Naive thymus-derived CD8-positive, alpha-beta T cell (primary cell): ENCODE measurements at places on chromosomes 4 and X. TPM values are rescaled to one million over a fixed set of nuclear protein-coding genes. Genes with fewer than 3 reads are reported as not detected.

DNA sequence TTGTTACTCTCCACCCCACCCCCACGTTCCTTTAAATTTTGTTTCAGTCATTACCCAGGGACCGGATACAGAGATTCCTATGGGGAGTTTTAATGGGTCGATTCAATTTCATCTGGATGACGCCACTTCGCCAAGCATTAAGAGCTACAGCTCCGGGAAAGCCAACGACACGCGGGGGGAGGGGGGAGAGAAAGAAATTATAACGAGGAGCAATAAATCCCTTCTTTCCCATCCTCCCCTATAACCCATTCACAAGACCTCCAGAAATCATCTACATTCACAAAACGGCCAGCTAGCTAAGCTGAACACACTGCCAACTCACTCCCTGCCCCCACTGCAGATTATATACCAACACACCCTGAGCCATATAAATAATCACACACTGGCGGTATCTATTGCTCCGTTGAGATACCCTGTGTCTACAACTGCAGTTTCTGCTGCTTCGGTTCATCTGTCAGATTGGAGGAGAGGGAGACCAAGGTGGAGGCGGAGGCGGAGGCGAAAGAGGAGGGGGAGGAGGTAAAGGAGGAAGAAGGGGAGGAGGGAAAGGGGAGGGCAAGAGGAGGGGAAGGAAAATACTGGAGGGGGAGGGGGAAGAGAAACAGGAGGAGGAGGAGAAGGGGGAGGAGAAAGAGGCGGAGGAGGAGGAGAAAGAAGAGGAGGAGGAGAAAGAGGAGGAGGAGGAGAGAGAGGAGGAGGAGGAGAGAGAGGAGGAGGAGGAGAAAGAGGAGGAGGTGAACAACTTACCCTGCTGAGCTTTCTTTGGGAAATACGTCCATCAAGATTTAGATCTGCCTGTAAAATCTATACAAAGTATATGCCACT, 113.9 kb upstream of the VAMP7 start:
- no peak for DNase-seq

Gene PAK3
- polyA plus RNA-seq, result not detected

GRCh38 chrX:69179380-69179911, 14.2 kb upstream of the PJA1 start:
- no peak for DNase-seq

GRCh38 chr4:83561381-83561780, 25.5 kb downstream of the GPAT3 start:
- no peak for DNase-seq

GRCh38 chr4:109662771-109663170, 40.5 kb downstream of the CASP6 start:
- no peak for DNase-seq

DNA sequence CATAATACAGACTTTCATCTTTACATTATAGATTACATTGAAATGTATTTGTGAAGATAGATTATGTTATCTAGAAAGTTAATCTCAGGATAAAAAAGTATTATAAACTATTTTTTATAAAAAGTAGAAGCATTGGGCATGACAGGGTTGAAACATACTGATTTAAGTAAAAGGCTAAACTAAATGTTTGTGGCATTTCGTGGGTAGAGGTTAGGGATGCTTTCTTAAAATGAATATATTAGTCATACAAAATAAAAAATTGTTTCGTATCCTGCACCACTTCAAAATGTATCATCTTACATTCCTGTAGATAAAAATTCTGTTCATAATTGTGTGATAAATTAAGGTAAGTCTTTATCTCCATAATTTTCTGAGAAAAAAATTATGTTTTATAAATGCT, 603.6 kb downstream of the SPRY1 start:
- no peak for DNase-seq

GRCh38 chr4:44194365-44194764, 254.2 kb downstream of the KCTD8 start:
- no peak for DNase-seq

GRCh38 chrX:23633834-23634580, 33.3 kb upstream of the PRDX4 start:
- DNase-seq, result no peak

- no peak for DNase-seq
These were observed 356.7 kb downstream of the STIM2 start for GRCh38 chr4:27217261-27217769.

Gene IQCM
- polyA plus RNA-seq, result not detected

Gene ADGRL3
- polyA plus RNA-seq, result not detected

GRCh38 chrX:103792916-103793544, 16.4 kb downstream of the PLP1 start:
- DNase-seq, result no peak

DNA sequence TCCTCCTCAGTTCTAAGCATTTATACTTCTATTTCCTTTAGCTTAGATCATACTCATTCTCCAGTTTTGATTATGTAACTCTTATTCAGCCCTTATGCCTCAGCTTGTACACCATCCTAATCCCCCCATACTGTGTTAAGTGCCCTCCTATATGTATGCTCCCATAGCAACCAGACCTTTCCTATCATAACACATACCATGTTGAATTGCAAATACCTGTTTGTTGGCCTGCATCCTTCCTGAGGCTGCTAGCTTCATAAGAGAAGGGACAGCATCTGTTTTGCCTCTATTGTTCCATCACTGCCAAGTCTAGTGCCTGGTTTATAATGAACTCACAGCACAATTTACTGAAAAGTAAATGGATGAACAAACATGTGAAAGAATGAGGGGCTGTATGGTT, 443.7 kb downstream of the CENPC start:
- DNase-seq, result no peak

GRCh38 chr4:69377562-69377961, 97.3 kb downstream of the UGT2B28 start:
- no peak for DNase-seq

- no peak for DNase-seq
These were observed 9.2 kb upstream of the SORCS2 start for GRCh38 chr4:7183161-7183560.

DNA sequence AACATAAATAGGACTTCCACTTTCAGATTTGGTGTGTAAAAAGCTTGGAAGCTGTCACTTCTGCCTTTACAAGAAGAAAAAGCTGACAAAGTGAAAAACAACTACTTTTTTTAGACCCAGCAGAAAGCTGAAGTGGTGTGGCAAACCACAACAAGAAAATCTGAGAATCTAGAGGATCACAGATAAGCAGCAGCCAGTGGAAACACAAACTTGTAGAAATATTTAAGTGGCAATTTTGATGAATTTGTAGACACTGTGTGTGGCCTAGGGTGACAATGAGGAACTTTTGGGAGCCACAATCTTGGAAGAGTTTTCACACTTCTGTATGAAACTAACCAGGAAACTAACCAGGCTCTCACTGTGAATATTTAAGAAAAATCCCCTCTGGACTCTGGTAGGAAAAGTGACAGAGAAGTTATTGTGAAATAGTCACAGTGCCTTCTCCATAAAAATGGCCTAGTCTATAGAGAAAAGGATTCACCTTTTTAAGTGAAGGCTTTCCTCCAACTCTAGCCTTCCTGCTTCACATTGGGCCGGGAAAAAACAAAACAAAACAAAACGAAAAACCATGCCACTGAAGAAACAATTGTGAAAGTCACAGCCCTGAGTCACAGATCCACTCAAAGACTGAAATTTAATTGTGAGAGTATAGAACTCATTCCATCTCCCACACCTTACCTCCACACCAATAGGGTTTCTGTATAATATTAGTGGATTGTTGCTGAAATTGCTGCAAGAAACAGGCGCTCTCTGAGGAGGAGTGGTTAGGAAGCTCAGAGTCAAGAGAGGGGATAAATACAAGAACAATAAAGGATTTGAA, 26.7 kb upstream of the GUCY1A1 start:
- no peak for DNase-seq

DNA sequence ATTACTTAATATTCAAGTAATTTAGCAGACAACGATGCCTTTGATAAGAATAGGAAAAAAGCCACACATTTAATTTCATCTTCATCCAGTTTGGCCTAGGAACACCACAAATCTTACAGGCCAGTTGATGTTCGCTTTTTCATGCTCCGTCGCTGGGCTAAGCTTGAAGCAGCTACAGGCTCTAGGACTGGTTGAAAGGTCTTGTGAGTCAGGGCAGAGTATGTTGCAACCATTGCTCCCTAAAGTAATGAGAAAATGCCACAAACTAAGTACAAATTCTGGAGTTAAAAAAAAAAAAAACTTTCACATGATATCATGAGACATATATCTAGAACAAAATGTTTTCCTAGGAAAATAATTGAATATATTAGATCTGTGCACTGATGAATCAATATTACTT, 123.8 kb downstream of the RPS6KA6 start:
- DNase-seq, result no peak

Gene BMPR1B
- not detected for polyA plus RNA-seq

Gene CCSER1
- polyA plus RNA-seq, result not detected

Gene MAGEA12
- polyA plus RNA-seq, result not detected

DNA sequence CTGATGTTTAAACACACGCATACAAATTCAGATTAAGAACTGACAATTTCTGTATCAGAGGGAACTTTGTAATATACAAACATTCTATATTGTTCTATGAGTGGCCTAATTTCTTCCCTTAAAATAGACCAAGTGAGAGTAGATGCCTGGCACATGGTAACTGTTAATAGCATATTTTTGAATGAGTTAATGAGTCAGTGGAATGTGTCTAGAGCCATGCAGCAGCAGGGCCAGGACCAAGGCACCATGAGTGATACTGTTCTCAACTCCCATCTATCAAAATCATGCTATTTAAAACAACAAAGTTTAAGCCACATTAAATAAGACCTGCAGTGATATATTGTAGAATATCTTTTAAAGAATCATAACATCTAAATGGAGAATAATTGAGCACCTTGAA, 98.3 kb downstream of the ARHGAP24 start:
- no peak for DNase-seq

DNA sequence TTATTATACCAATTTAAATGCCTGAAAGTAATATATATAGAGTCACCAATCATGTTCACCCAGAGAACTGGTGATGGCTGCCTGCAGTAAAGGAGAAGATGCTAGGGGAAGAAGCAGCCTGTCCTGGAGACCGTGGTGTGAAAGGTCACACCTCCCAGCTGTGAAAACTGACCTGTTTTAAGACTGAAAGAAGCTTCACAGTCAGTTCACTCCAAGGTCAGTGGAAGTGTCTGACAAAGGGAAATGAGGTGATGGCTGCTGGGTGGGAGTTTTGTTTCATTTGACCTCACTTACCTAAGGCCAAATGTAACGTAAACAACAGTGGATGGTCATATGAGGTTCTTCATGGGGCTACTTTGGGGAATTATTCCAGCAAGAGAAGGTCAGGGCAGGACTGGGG, 352.1 kb upstream of the GATB start:
- no peak for DNase-seq

Gene DCAF12L1
- polyA plus RNA-seq, result not detected

DNA sequence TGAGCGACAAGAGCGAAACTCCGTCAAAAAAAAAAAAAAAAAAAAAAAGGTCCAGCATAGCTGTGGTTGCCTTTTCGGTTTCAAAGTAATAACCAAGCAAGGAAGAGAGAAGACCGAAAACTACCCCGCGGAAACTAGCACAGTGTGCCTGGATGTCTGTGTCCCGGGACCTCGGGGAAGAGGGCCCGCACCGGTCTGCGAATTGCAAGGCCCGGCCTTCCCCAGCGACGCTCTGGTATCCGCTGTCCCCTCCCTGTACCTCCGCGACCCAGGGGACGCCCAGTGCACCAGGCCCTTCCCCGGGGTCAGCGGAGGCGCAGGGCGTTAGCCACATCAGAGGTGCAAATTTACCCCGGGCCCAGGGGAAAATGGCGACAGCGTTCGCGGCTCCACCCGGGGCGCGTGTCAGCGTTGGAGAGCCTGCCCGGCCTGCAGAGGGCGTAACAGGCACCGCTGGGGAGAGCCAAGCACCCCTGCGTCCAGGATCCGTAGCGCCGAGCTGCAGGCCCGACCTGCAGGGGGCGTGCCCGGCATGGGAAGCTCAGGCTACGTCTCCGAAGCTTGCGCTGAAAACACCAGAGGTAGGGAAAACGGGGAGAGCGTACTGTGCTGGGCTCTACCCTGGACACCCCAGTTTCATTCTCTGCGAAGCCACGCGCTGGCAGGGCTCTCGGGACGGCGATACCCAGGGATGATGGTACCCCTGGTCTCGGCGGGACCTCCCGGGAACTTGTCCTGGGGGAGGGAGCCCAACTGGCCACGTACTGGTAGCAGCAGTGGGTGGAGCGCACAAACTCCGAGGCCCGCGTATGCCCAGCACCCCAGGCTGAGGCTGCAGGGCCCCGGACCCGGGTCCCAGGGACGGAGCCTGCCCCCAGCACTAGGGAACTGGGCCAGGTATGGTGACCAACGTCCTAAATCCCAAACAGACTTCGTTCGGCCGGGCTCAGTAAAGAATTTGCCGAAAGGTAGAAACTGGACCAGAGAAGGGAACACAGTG, 16.2 kb downstream of the NKX6-1 start:
- DNase-seq, result no peak

- DNase-seq, result no peak
These were observed 111.2 kb upstream of the ZNF827 start for GRCh38 chr4:146049802-146050201.

DNA sequence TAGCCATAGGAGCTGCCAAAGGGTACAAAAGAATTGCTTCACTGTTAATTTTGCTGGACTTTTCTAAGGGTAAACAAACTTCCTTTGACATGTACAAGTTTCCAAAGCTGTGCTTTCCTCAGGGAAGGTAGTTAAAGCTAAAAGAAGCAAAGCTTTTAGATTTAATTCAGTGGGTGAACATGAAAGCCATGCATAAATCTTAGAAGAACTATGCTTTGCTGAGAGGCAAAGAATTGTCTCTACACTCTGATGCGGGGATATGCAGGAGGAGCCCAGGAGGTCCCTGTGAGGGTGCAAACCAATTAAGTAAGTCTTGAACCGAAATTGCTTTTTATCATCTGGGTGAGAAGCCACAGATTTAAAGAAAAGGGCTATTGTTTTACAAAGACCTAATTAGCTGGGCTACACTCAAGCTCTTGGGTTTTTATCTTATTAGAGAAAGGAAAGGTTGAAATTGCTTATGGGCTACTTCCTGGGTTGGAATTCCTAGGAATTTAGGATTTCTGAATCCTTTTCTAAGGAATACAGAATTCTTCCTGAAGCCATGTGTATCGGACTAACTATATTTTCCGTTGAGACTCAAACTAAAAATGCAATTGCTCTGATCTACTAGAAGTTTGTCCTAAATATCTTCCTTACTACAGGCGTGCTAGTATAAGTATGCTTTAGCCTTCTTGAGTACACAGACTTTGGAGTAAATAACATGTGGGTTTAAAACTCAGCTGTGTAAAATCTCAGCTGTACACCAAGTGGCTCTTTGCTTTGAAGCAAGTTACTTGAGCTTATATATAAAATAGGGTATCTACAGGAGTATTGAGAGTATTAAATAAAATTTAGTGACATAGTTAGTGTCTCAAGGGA, 188.4 kb upstream of the ANK2 start:
- DNase-seq, result no peak

Gene SPATA18
- not detected for polyA plus RNA-seq

DNA sequence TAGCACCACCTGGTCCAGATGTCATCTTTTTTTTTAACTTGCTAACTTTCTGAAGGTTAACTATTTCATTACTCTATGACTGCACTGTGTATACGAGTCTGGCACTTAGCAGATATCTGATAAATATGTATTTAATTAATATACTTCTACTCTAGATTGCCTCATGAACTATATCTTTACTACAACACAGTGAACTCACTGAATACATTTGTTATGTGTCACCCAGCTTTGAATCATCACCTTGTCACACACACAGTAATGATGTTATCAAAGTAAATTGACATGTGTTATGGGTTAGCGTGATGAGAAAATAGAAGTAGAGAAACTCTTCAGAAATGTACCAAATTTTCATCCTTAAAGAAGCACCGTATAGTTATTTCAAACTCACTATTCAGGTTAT, 419.3 kb upstream of the ADGRL3 start:
- no peak for DNase-seq

Gene ADAM29
- polyA plus RNA-seq, result not detected

GRCh38 chr4:82799006-82799881, 648 bp upstream of the SCD5 start:
- DNase-seq, result peak; percentile 24
